ENCODE measurements at places on chromosomes 2 and 18.

DNA sequence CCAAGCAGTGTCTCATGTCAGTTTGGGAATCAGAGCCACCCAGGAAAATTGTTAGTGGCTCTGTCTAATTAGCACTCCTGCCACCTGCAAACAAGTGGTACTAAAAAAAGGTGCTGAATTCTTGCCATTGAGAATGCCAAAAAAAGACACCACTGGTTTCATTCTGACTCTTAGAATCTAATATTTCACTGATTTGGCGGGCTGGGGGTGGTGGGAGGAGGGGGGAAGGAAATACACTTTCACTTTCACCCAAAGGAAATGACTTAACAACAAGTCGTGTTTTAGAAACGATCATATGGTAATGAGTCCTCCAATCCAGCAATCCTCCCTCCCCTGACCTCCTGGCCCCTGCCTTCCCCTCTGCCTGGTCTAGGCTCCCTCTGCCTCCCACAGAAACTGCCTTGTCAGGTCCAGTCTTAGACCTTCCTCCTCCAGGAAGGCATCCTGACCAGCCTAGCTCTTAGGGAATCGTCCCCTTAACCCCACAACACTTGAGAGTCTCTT, 4.4 kb upstream of the KLHL29 start:
- DNase-seq = no peak

GRCh38 chr2:235951493-235951892, 216.7 kb downstream of the GBX2 start:
- no peak for DNase-seq

DNA sequence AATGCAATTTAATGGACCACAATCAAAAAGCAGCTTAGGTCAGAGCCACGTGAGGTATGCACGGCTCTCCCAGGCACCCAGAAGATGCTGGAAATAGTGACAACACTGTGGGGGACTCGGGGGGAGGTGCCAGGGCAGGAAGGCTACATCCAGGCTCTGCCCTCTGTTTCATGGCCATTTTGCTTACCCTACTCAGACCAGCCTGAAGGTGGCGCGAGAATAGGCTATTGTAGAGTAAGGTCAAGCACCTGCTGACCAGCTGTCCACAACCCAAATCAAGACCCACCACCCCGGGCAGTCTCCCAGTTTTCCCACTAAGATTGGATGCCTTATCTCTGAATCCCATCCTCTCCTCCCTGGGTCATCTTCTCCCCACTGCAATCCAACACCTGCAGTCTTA, 115.7 kb downstream of the VIT start:
- peak; percentile 78 for DNase-seq

GRCh38 chr18:35671966-35672603, 90.5 kb downstream of the GALNT1 start:
- DNase-seq = no peak

- no peak for DNase-seq
Measured at GRCh38 chr2:148300544-148300943, 279.7 kb downstream of the MBD5 start.

DNA sequence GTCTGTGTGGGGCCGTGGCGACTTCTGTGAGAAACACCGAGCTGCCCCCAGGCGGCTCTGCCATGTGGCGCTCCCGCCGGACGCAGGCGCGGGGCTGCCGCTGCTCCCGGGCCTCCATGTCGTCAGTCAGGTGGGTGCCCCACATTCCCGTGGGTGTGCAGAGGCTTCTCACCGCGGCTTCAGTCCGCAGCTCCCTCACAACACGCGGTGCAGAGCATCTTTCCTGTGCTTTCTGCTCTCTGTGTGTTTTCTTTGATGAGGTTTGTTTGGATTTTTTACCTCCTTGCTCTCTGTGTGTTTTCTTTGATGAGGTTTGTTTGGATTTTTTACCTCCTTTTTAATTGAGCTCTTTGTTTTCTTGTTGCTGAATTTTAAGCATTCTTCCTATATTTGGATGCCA, 13.0 kb downstream of the AQP12A start:
- DNase-seq = no peak

- no peak for DNase-seq
Measured at GRCh38 chr2:15663802-15664201, 72.1 kb downstream of the DDX1 start.

DNA sequence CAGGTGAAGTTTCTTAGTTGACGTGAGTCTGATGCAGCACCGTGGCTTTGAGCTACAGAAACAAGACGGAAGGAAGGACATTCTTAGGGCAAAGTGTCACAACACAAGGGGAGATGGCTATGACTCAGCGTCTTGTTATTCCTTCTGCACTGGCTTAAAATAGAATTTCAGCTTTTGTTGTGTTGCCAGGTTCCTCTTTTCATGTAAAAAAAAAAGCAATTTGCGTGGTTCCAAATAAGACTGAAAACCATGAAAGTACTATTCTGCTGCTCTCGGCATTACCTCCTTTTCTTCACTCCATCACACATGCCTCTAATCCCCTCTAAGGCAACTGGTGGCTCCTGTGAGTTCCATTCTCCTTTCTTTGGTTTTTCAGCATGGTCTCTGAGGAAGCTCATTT, 150.1 kb downstream of the ANTXR1 start:
- no peak for DNase-seq

GRCh38 chr2:96089356-96090195, 26.8 kb downstream of the ADRA2B start:
- DNase-seq = no peak

DNA sequence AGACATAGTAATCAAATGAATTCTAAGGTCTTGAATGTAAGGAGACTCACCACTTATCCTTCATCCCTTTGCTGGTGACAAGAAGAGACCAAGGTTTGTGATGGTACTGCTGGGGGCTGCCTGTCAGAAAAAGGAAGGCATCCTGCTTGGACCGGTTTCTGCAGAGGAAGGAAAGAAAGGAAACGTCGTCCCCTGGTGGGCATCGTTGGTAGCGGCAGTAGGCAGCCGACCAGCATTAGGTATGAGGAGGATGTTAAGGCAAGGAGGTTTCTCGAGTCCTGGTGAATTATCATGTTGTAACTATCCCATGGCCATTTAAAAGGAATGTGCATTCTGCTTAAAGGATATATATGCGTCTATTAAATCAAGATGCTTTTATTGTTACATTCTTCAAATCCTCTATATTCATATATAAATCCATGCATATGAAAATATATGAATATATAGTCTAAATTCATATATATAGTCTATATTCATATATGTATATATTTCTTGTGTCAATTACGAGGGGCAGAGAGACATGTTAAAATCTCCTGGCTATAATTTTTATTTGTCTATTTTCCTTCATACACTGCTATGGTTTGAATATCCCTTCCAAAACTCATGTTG, 94.4 kb upstream of the TGFA start:
- DNase-seq = peak; percentile 26

GRCh38 chr2:216235896-216236295, 126.7 kb downstream of the XRCC5 start:
- no peak for DNase-seq

DNA sequence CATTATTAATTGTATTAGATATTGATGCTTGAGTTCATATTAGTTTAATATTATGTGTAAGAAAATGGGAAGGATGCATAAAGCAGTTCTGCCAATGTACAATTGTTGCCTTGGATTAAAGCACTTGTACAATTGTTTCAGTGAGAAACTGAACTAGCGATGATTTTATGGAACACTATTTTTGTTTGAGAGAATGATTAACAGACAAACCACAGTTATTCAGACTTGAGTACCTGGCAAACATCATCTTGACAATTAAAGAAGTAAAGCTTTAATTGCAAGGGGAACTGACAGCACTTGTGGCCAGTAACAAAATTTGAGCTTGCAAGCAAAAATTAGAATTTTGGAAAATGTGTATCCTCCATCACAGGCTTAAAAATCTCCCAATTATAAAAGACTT, 214.3 kb downstream of the RIT2 start:
- DNase-seq = no peak

DNA sequence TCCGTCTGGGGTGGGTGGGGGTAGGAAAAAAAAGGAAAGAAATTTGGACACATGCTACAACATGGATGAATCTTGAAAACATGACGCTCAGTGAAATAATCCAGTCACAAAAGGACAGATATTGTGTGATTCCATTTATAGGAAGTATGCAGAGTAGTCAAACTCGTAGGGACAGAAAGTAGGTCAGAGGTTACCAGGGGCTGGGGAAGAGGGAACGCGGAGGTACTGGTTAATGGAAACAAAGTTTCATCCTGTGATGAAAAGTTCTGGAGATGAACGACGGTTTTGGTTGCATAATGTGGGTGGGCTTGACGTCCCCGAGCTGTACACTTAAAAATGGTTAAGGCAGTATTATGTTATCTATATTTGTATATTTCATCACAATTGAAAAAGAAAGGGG, 4.5 kb upstream of the SFTPB start:
- DNase-seq = no peak

- peak; percentile 92 for DNase-seq
Measured at GRCh38 chr2:241867776-241868420, 1.6 kb upstream of the RTP5 start.

DNA sequence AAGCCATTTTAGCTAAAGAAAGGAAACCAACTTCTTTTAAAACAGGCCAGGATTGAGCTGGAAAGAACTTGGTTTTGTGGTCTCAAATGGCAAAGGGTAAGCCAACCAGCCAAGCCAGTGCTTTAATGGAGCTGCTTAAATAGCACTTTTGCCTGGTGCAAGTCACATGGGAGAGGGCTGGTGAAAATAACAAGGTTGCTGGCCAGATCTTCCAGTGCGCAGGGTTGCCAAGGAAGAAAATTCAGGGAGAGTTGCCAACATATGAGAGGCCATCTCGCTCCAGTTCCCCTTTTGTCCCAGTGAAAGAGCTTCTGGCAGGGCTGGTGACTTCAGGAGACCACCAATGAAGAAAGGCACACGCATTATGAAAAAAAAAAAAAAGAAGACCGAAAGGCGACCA, 57.3 kb downstream of the IRS1 start:
- DNase-seq = no peak

DNA sequence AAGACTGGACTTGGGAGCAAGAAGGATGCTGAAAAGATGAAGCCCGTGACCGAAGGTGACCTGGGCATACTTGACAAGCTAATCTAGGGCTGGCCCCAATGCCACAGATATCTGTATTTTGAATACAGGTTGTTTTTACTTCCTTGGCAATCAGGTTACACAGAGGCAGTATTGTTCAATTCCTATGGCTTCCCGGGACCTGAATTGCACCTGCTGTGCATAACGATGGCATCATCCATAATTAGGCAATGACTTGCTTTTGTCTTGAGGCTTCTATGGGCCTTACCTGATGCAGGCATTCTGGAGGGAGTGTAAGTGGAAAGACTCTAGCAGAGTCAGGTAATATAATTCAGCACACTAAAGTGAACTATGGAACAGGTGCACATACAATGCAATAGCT, 60.6 kb upstream of the CUL3 start:
- no peak for DNase-seq

GRCh38 chr18:77131100-77131651, 1.4 kb downstream of the MBP start:
- no peak for DNase-seq

DNA sequence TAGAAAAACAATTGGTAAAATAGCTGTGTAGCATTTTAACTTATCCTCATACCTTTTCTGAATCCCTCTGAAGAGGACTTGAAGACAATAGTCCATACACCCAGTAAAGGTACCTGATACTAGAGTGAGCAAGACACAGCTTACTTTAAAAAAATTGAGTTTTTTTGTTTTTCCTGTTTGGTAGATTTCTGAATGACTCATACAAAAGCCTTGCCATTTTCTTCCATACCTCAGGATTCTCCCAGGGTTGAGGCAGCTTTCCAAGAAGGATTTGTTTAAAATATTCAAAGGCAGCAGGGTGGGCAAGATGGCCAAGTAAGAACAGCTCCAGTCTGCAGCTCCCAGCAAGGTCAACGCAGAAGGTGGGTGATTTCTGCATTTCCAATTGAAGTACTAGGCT, 551.0 kb upstream of the LRATD1 start:
- no peak for DNase-seq

- DNase-seq = peak; percentile 48
Measured at GRCh38 chr2:164430166-164430783, 191.0 kb downstream of the GRB14 start.

GRCh38 chr2:14232217-14232616, 400.3 kb upstream of the LRATD1 start:
- DNase-seq = no peak

- no peak for DNase-seq
Measured at GRCh38 chr2:3094999-3095958, 282.3 kb downstream of the EIPR1 start.

All from NCI-H524 (cell line).